Activated CD4-positive, CD25-positive, alpha-beta regulatory T cell treated with anti-CD3 and anti-CD28 coated beads, Interleukin-2, amount 50 U/mL, for 24 hours (primary cell): ENCODE measurements at places on chromosomes 1 and 21.

GRCh38 chr21:38257667-38258066 is 876 bp downstream of the KCNJ15 start:
- ATAC-seq, result no peak

DNA sequence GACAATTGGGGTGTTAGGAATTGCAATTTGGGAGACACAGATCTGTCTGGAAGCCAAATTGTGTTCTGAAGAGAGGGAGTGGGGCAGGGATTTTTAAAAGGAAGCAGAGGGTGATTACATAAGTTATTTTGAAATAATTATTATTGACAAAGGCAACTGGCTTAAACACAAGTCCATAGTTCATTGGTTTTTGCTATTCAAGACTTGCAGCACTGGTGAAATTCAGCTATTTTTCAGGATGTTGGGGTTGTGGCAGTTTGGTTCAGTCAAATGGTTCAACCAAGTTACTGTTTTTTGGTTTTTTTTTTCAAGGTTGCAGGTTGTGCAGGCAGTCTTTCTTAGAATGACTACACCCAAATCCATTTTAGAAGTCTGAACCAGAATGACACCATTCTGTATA is 300.0 kb upstream of the DEPDC1 start:
- no peak for ATAC-seq

GRCh38 chr1:44663417-44663816 is 10.9 kb downstream of the TMEM53 start:
- no peak for ATAC-seq

DNA sequence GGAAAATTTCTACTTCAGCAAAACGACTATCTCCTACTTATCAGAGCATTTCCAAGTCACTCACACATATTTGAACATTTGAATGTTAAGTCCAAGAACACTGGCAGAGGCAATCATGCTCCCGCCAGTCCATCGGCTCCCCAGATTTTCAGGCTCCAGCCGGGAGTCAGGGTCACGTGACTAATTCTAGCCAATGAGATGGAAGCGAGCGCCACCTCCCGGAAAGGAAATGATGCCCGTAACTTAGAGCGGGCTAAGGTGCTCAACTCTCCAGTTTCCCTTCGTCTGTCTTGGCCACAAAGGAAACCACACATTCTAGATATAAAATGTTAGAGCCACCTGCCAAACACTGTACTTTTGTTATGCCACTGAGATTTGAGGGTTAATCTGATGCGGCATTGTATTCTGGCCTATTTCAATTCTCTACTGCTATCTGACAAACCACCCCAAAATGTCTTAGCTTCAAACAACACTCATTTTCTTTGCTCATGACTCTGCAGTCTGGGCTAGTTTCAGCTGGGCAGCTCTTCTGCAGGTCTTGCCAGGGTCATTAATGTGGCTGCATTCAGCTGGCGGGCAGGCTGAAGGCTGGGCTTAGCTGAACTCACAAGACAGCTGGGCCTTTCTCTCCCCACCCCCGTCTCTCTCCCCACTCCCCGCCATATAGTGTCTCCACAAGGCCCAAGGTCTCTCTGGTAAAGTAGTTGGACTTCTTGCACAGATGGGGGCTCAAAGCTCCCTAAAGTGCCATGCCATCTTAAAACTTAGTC is 16.5 kb upstream of the LHX4 start:
- ATAC-seq, result peak; percentile 41

DNA sequence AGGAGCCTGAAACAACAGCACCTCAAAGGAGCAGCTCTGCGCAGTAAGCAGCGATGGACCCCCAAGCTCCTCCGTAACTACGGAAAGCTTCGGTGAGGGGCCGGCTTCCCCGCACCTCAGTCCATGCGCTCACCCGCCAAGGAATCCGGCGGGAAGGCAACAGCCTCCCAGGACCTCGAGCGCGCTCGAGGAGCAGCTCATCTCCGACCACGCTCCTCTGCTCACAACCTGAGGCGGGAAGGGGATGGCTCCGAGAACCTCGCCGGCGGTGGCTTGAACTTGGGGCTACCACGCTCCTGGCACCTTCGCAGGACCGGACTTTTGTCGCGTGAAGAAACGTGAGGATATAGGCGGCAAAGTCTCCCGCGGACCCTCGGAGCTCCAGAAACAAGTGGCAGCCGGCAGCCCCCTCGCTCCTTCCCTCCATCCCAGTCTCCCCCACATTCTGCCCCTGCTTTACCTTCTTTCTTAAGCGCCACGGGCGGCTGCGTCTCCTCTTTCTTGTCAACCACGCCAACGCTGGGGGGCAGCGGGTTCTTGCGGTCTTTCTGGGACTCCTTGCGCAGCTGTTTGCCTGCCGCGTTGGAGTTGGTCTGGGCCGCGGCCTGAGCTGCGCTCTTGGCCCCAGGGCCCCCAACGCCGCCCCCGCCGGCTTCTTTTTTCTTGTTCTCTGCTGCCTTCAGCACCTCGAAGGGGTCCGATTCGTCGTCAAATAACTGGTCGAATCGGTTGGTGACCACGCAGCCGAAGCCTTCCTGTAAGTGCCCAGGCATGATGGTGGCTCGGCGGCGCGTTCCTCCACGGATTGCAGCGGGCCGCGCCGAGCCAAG is 459 bp downstream of the SERBP1 start:
- ATAC-seq, result peak; percentile 4

DNA sequence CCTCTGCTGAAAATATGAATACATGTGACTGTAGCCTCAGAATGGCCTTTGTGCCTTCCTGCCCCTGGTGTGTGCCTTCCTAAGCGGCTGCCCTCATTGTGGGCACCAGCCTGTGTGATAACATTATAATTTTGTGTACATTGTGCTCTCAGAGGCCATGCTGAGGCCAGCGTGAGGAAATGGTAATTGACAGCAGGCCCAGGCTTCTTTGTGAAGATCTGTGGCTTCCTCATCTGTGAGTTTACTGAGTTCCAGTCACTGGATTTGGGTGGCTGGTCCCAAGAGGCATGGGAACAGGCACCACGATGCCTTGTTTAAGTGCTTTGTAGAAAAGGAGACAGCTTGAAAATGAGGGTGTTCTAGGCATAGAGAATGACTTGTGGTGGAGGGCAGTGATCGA is 389.3 kb downstream of the OMA1 start:
- no peak for ATAC-seq

DNA sequence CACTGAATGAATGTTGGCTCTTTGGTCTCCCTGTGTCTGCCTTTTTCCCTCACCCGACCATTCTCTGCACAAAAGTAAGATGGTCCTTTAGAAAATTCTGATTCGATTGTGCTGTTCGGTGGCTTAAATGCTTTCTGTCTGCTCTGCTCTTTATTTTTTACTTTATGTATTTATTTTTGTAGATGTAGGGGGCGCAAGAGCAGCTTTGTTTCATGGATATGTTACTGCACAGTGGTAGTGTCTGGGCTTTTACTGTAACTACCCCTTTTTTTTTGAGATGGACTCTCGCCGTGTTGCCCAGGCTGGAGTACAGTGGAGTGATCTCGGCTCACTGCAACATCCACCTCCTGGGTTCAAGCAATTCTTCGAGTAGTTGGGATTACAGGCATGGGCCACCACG is 15.7 kb downstream of the NLRP3 start:
- no peak for ATAC-seq

GRCh38 chr1:69836971-69837636 is 269.4 kb downstream of the LRRC7 start:
- no peak for ATAC-seq

- ATAC-seq, result no peak
Observed at GRCh38 chr1:206020393-206021007, 3.2 kb downstream of the CTSE start.

DNA sequence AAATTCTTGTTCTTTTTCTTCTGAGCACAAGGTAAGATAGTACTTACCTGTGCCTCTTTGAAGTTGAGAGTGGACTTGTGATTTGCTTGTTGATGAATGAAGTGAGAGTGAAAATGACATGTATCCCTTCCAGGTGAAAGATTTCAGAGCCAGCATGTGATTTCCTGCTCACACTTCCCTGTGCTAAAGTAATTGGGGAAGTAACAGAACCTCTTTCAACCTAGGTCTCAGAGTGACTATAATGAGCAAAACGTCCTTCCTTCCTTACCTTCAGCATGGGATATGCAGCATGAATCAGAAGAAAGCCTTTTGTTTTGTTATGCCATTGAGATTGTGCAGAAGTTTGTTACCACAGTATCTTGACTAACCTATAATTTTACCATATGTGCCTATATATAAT is 24.6 kb downstream of the RAVER2 start:
- no peak for ATAC-seq

DNA sequence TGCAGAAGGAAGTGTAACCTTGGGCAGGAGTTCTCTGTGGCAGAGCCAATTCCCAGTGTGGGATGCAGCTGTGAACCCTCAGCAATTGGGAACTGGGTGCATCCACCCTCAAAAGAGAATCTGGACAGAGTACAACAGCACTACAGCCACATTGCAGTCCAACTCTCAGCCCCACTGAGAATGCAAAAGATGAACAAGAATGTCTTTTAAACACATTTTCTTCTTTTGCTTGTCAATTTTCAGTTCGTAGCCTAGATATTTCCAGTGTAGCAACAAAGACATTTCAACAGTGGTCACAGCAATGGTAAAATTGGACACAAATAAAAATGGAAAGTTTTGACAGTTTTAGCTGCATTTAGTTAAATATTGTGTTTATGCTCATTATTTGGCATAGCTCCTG is 114.0 kb upstream of the APP start:
- no peak for ATAC-seq

GRCh38 chr21:35358008-35358407 is 308.9 kb upstream of the RUNX1 start:
- peak; percentile 97 for ATAC-seq

DNA sequence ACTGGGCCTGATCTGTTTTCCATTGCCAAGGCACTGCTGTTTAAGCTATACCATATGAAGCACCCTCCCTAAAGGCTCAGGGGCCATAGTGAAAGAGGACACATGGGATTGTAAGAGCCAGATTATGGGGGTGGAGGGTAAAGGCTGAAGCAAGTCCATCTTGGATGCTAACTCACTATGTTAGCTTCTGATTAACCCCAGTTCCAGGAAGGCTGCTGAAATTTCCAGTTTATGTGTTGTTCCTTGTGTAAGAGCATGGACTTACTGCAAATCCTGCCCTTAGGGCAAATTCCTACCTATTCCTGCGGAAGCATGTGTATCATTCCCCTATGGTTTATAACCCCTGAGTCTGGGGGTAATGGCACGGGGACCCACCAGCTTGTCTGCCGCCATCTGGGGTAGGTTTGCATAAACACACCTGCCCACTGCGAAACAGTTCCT is 91.8 kb upstream of the SERBP1 start:
- ATAC-seq, result no peak

DNA sequence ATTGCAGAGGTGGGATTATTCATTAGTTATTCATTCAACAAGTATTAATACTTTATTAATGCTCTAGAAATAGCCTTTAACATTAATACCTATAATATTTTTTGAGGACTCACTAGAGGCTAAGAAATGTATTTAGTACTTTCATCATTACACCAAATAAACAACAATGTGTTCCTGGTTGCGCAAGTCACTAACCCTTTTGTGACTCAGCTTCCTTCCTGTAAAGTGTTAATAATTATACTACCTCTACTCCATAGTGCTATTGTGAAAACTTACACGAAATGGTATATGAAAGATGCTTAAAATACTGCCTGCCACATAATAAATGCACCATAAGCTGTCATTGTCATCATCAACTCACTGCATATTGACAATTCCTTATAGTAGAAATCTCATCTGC is 431.0 kb downstream of the DPYD start:
- no peak for ATAC-seq

- no peak for ATAC-seq
Observed at GRCh38 chr21:21283810-21284209, 285.6 kb downstream of the NCAM2 start.

GRCh38 chr1:26234644-26235370 is 807 bp downstream of the CEP85 start:
- ATAC-seq, result no peak

- peak; percentile 74 for ATAC-seq
Observed at GRCh38 chr21:32403201-32403777, 9.2 kb upstream of the EVA1C start.

DNA sequence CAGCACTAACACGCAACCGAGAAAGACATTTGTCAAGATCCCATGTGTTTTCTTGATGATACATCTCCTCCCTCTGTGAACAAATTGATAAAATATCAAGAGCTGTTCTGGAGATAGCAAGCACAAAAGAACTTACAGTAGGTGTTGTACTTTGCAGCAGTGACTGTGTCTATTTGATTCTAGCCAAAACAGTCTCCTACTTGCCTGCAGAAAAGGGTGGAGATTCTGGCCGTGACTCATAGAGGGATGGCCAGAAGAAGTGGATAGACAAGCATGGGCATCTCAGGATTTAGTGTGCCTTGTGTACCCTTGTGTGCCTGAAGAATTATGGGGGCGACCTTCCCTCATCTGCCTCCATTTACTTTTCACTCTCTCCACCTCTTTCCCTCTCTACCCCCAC is 458.4 kb upstream of the LRRC7 start:
- ATAC-seq, result no peak

DNA sequence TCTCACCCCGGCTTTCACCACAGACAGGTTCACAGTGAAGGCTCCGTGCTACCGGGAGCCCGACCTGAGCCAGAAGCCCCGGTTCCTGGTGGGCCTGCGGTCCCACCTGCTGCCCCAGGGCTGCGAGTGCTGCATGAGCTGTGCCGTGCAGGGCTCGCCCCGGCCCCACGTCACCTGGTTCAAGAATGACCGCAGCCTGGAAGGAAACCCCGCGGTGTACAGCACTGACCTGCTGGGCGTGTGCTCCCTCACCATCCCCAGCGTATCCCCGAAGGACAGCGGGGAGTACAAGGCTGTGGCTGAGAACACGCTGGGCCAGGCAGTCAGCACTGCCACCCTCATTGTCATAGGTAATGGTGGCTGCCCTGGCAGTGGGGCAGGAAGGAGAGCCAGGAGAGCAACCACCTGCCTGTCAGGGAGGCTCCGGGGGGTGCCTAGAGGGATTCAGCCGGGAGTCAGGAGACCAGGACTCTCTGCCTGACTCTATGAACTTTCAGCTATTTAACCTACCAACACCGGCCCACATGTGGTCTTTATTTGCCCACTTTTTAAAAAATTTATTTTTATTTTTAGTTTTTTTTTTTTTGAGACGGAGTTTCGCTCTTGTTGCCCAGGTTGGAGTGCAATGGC is 36.4 kb downstream of the IGFN1 start:
- no peak for ATAC-seq

GRCh38 chr1:86110451-86111129 is 46.0 kb downstream of the COL24A1 start:
- no peak for ATAC-seq

GRCh38 chr1:48026275-48026674 is 29.1 kb upstream of the TRABD2B start:
- ATAC-seq, result no peak

- ATAC-seq, result no peak
Observed at GRCh38 chr1:44632598-44632997, 41.7 kb downstream of the TMEM53 start.

DNA sequence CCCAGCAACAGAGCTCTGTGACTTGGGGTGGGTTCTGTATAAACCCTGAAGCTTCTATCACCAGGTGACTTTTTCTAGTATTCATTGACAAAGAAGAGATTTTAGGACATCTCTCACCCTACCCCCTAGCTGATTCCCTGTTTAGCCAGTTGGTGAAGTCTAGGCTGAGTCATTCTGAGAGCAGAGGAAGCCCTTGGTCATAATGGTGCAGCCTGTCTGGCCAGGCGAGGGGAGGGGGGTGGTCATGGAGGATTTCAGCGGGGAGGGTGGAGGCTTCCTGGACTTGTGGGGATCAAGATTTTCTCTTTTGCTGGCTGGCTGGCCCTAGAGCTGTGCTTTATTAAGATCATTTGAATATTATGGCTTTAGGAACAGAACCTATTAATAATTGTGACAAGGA is 262.6 kb downstream of the CAMTA1 start:
- no peak for ATAC-seq

- no peak for ATAC-seq
Observed at GRCh38 chr21:32994305-32994704, 31.4 kb upstream of the OLIG2 start.

- ATAC-seq, result no peak
Observed at GRCh38 chr1:9388335-9389180, 95.9 kb downstream of the SPSB1 start.
